ENCODE measurements at places on chromosomes 3 and 15.

- no peak for DNase-seq
These were observed 65.5 kb upstream of the FBN1 start for GRCh38 chr15:48710952-48711495.

DNA sequence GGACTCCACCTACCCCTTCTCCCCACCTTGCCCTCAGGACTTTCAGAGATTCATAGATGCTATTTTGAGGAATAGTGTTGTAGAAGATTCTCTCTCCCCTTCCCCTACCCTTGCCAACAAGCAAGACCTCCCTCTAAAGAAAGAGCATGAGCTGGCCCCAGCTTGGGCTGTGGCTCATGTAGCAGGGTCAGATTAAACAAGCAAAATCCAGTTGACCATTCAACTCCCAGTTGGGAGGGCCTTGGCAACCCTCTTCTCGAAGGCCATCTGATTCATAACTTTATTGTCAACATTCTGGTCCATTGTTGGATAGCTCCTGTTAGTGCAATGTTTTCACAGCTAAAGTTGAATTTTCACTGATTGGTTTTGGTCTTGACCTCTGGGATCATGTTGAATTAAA, 41.1 kb downstream of the TNFAIP8L3 start:
- no peak for DNase-seq

DNA sequence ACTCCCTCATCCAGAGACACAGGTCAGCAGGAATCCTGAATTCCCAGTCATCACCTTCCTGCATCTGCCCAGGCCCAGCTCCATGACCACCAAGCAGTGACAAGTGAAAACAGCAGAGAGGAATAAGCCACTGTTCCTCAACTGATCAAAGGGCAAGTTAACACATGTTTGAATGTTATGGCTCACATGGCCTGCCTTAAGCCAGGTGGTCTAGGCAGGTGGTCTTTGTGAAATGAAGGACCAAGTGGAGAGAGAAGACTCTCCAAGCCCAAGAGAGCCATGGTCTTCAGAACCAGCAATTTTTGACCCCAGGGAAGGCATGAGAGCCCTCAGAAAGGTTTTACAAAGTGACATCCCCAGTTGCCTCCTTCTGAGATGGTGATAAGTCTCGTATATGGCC, 161.8 kb downstream of the EPHB1 start:
- no peak for DNase-seq

- no peak for DNase-seq
These were observed 38.4 kb upstream of the EHHADH start for GRCh38 chr3:185292238-185292637.

DNA sequence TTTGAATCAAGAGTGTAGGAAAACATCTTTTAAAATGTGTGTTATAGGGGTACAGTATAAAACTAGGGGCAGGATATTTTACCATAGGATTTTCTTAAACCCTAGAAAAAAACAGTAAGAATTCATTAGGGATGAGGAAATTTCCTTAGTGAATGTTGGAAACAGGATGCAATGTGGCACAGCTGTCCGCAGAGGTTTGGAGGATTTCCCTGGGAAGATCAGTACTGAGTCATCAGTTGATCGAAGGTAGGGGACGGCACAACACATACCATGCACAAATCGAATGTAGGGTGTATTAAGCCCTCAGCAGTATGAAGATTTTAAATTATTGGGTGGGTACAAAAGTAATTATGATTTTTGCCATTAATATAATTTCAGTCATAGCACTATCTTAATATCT, 49.9 kb downstream of the FNDC3B start:
- DNase-seq: no peak

DNA sequence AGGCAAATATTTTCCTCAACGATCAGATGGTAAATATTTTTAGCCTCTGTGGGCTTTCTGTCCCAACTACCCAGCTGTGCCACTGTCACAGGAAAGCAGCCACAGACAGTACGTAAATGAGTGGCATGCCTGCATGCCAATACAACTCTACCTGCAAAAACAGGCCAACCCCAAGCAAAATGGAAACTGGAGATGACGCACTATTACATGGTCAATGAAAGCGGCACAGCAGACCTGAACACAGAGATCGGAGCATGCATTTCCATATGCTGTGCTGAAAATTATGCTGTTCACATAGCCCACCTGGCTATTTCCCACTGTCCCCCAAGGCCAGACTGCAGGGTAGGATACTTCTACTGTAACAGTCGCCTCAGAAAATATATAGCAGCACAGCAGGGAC, 57.8 kb downstream of the HERC2 start:
- DNase-seq: no peak

DNA sequence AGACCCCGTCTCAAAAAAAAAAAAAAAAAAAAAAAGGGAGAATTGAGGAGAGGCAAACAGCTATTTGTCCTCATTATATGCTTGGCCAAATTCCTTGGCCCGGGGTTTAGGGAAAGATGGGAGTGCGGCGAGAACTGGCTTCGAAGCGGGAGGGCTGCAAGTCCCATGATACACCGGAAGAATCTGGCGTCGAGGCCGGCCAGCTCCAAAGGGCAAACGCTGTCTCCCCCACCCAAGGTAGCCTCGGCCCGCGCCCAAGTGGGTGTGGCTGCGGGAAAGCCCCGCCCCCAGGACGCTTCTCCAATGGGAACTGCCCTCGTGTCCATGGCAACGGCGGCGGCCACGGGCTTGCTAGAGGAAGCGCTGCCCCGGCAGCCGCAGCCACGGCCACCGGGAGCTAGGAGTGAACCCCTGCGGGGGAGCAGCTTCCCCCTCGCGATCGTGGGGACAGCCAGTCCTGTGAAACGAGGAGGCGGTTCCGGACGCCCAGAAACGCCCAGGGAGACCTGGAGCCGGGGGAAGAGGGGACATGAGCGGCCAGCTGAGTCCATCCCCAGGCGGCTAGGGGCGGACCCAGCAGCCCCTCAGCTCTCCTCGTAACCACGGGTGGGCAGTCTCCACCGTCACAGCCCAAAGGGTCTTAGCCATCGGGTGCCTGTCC, at the start of gene TTLL13:
Gene TTLL13, plus strand, starts transcription at position 354 of the 661 bp plus-strand sequence. CDS start 1,075 bp downstream, outside the sequence.
- DNase-seq: peak; percentile 77

All from CD4-positive, alpha-beta T cell treated with Interferon alpha-2 for 1 hour (primary cell).